ELR (cell line): ENCODE measurements at places on chromosomes 6 and 20.

DNA sequence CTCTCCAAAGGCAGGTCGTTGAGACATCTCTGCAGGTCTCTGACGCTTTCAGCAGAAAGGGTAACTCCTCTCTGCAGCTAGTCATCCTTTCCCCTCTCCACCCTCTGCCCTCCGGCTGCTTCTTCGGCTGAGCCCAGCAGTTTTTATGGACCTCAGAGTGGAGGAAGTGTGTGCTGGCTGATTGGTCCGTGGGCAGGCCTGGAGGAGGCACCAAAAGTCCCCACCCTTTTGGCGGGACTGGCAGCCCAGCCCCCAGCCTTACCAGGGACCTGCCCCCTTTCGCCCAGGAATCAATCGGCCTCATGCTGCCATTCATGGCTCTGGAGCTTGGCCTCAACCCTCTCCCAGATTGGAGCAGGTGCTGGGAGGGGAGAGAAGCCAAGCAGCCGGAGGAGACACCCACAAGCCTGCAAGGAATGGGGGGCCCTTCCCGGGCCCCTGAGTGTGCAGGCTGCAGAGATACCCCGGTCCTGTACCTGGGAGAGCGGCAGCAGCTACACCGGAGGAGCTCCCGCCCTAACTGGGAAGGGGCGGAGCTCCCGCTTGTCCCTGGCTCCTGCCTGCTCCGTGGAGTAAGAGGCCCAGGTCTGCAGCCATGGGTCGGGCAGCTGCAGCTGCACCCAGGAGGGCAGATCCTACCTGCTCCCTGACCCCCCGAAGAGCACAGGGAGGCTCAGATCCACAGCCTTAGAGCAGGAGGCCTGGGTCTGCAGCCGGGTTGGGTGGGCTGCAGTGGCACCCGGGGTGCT is 170.3 kb upstream of the SOX4 start:
- no peak for DNase-seq

GRCh38 chr20:25199473-25200260 is 4.2 kb downstream of the ENTPD6 start:
- DNase-seq: no peak

DNA sequence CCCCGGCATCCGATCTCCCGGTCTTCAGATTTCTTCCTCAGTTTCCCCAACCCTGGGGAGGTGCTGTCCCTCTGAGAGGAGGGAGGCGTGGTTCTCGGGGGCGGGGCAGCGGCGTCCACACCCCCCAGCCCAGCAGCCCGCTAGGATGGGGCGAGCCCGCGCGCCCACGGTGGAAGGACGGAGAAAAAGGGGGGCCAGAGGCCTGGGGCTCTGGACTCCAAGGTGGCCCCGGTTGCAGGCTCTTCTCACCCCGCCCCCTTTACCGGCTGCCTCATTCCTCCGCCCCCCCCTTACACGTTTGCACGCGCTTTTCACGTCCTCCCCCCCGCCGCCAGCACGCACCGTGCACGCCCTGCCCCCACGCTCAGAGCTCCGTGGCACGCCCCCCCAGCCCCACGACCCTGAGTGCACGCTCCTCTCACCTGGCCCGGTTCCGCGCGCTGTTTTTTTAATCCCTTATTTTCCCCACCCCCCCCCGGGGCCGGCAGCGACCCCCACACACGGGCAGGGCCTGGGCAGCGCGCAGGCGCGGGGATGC is 402 bp downstream of the ZBTB12 start:
- peak; percentile 73 for DNase-seq

GRCh38 chr6:12369781-12370262 is 79.7 kb downstream of the EDN1 start:
- peak; percentile 15 for DNase-seq

GRCh38 chr20:62021793-62022385 is 43.8 kb downstream of the TAF4 start:
- no peak for DNase-seq

DNA sequence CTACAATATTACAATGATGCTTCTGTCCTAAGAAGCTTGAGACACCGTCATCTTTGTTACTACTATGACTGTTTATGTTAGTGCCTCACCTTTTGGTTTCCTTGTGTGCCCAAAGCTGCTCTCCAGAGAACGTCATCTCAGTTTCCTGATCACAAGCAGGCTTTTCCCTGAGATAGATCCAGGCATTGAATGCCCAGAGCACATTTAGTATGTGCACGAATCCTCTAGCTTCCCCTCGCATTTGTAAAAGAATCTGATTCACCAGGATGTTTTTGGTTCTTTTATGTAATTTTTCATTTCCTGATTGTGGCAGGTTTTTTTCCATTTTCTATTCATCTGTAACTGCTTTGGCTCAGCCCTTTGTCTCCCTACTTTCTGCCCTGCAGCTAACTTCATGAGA is 100.2 kb upstream of the TMEM181 start:
- DNase-seq: no peak

DNA sequence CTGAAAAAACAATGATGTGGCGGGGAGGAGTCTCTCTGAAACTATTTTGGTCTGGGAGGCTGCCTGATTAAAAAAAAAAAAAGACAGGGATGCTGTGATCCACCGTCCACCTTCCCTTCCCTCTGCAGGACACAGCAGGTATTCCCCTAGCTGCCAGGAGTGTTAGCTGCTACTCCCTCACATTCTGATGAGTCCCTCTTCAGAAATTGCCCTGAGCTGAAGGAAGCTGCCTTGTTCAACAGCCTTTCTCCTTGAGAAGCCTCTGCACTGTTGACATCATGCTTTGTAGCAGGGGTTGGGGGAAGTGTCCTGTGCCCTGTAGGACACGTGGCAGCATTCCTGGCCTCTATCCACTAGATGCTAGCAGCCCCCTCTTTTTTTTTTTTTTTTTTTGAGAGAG is 71.7 kb upstream of the ZMYND8 start:
- no peak for DNase-seq

GRCh38 chr6:134892362-134892761 is 57.5 kb downstream of the ALDH8A1 start:
- DNase-seq: no peak

DNA sequence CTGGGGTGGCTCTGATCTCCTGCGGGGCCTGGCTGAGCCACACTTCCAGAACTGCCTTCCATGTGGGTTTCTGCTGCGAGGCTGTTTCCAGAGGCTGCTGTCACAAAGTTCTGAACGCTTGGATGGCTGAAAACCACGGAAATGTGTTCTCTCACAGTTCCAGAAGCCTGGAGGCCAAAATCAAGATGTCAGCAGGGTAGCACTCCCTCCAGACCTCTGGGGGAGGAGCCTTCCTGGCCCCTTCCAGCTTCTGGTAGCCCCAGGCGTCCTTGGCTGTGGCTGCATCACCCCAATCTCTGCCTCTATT is 23.7 kb upstream of the BMP7 start:
- DNase-seq: no peak

GRCh38 chr6:71351190-71351589 is 62.6 kb downstream of the OGFRL1 start:
- no peak for DNase-seq

DNA sequence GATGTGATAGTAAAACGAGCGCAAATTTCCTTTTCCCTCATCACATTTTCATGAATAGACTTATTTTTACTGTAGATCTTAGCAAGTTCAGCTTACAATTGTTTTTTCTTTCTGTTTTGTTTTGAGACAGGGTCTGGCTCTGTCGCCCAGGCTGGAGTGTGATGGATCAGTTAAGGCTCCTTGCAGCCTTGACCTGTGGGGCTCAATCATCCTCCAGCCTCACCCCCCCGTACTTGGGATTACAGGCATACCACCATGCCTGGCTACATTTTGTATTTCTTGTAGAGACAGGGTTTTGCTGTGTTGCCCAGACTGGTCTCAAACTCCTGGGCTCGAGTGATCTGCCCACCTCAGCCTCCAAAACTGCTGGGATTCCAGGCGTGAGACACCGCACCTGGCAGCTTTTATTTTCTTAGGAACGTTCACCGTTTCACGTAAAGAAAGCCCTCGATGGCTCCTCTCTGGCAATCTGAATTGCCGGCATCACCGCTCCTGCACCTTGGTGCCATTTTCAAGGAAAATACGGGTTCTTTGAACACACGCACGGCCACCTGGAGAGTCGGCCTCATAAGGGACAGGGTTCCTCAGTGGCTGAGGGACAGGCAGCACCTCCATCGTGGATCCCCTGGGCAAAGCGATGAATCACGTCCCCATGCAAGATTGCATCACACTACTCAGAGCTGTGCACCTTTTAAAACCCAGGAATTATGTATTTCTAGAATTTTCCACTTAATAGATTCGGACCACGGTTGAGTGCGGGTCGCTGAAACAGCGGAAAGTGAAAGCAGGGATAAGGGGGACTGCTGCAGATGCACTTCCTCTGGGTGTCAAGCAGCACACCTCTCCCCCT is 78.7 kb downstream of the IRF4 start:
- DNase-seq: no peak

DNA sequence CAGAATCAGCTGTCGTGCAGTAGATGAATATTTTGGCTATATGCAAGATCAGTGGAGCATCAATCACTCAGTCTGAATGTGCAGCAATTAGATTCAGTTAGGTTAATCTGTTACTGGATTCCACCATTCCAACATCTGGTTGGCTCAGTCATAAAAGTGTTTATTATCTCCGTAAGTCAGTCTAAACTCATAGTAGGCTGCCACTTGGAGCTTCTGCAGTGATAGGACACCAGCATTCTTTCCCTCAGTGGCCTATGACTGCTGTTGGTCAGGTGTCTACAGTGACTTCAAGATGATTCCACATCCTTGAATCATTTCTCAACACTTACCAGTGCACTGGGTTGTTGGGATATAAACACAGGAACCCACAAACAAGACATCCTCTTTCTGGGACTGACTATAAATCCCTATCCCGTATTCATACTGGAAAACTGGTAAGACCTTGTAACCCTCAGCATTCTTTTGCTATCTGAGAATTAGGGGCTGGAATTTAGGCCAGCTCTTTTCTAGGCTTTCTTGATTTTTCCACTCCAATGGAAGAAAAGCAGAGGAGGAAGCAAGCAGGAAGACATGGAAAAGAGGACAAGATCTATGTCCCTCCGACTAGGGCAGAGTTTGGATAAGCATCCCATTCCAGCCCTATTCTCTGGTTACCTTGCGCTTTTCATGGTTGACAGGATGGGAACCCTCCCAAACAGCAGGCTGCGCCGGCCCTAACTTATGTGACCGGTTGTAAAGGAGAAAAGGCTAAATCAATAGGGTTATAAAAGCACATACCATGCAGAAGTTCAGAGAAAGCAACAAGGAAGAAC is 919.6 kb downstream of the KIF16B start:
- DNase-seq: no peak

DNA sequence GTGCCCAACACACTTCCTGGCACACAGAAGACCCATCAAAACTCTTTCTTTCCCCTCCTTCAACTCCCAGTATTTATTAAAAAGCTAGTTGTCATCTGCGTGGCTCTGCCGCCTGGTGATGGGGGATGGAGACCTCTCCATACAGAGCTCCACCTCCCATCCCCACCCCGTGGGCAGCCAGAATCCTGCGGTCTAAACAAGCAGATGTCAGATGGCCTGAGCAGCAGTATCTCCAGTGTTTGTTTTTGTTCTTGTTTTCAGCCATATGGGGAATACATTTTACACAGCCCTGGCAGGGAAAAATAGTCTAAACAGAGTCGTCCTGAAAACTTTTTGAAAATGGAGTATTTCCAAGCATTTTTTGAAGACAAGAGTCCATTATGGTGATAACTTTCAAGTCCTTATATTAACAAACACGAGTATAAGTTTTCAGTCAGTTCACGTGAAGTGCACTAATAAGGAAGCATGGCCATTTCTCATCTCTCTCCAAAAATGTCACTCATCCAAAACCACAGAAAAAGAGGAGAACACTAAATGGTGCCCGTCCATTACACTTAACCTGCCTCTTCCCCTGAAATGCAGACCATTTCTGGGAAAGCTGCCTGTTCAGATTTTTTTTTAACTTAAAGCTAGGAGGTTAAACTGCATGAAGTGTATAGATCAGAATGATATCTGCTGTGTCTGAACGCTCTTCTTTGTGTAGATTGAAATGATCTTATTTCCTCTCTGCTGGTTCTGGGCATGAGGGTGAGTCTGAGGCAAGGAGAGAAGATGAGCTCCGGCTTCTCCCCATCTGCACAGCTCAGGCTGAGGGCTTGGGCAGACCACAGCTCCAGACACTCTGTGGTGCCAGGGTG is 91.0 kb downstream of the TCP11 start:
- peak; percentile 11 for DNase-seq

GRCh38 chr6:47157063-47157462 is 114.9 kb upstream of the ADGRF1 start:
- no peak for DNase-seq

DNA sequence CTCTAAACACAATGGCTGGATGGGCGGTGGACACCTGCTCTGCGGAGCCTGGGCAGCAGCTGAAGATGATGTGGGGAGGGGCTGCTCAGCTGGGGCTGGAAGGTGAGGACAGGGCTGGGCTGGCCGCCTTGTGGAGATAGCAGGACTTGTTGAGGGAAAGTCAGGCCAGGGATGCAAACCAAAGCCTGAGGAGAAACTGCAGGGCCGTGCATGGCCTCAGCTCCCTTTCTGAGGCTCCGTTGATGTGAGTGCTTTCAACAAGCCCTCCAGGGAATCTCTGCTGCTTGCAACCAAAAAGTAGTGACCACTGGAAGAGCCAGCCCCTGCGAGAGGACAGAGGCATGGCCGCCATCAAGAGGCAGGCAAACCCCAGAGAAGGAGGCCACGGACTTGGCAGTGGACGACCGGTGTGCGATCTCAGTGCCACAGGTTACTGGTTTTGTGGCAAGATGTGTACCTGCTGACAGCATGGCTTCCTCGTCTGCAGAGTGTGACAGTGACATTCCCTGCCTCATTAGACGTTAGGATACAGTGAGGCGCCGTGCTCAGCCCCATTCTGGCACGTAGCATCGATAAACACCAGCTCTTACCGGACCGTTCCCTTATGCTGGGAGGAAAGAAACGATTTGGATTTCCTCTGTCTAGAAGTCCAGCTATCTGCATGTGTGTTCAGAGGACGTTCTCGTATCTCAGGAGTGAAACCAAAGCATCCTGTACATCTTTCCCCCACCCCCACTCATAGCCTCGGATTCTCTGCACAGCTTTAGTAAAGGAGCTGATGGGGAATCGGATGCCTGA is 37.9 kb downstream of the ERMARD start:
- no peak for DNase-seq

DNA sequence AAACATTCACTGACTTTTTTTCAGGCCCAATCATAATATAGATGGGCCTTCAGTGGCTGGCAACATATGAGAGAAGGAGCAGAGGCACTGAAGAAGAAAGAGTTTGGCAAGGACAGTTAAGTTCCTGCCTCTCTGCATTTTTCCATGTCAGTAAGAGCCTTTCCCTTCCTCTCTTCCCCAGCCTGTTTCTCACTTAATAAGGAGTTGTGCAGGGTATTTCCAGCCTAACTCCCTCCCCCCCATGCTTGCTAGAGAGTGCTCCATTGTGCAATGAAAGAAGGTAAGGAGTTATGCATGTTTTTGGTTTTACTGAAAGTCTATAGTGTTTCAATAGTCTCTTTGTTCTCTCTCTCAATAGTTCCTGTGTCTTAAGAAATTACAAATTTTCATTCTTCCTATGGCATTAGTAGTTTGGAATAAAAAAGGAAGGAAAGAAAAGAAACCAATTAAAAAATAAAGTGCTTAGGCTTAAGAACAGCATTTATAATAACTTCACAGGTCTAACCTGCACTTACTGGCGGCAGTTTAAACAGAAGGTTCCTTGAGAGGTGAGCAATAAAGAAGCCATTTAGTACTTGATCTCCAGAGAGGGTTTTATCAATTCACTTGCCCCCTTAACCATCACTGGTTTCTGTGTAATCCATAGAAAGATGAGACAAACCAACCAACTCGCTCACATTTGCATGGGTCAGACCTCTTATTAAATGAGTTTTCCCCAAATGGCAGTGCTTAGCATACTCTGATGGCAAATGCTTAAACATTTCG is 251.1 kb downstream of the PTPRT start:
- no peak for DNase-seq

- no peak for DNase-seq
These were observed 36.4 kb downstream of the RIPOR3 start for GRCh38 chr20:50654904-50655303.

- DNase-seq: no peak
These were observed 289.5 kb upstream of the CDYL start for GRCh38 chr6:4486568-4487315.
